ENCODE measurements at places on chromosomes 11 and 22.

DNA sequence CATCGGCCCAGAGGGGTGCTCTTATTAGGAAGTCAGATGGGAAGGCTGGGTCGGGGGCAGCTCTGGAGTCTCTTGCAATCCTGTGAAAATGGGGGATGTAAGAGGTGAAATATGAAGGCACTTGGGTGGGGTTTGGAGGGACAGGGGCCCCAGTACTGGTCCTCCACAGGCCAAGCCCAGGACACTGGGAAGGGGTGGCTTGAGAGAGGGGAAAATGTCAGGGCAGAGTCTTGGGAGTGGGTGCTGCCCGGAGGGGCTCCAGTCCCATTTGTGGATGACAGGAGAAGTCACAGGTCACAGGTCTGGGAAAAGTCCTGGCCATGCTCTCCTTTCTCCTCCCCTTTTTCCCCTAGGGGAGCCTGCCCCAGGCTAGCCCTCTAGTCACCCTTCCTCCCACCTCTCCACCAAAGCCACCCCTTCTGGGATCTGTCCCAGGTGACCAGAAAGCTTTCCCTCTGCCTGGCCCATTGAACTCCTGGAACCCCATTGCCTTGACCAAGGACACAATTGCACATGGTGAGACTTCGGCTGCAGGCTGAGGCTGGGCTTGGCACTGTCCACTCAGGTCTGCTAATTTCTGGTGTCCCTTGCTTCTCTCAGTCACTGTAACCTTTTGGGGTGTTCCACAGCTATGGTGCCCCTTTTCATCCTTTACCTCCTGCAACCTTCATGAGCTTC is 1465.0 kb downstream of the TBC1D22A start:
- DNase-seq: no peak

GRCh38 chr22:43706151-43706550 is 106.0 kb downstream of the EFCAB6 start:
- no peak for DNase-seq

DNA sequence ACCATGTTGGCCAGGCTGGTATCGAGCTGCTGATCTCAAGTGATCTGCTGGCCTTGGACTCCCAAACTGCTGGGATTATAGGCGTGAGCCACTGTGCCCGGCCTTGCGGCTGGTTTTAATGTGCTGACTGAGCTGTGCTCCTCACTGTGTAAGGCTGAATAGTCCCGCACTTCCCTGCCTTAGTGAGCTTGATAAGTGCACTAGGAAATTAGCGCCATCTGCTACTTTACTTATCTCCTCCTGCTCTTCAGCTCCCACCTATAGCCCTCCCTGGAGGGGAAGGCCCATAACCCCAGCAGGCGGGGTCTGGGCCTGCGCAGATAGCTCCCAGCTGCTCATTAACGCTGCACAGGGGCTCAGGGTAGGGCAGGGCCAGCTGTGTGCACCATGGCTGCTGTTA is 49.4 kb downstream of the CLMP start:
- no peak for DNase-seq

DNA sequence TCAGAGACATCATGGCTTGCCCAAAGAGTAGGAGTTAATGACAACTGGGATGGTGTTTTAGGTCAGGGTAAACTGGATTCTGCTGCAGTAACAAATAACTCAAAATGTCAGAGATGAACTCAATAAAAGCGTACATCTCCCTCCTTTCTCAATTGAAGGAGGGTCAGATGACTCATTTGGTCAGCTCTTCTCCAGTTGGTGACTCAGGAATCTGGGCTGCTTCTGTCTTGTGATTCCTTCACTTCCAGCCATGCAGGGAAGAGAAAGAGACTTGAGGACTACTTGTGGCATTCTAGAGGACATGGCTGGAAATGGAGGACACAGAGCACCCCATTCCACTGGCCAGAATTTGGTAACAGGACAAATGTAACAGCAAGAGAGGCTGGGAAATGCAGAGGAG is 3.2 kb upstream of the SYT13 start:
- no peak for DNase-seq

DNA sequence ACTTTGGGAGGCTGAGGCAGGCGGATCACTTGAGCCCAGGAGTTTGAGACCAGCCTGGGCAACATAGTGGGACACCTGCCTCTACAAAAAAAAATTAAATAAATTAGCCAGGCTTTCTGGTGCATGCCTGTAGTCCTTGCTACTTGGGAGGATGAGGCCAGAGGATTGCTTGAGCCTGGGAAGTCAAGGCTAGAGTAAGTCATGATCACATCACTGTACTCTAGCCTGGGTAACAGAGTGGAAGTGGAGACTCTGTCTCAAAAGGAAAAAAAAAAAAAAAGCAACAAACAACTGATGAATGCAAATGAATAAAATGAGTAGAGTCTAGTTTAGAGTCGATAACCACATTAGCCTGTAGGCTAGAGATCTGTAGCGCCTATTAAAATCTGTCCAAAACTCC is 3.9 kb upstream of the BCL2L13 start:
- no peak for DNase-seq

DNA sequence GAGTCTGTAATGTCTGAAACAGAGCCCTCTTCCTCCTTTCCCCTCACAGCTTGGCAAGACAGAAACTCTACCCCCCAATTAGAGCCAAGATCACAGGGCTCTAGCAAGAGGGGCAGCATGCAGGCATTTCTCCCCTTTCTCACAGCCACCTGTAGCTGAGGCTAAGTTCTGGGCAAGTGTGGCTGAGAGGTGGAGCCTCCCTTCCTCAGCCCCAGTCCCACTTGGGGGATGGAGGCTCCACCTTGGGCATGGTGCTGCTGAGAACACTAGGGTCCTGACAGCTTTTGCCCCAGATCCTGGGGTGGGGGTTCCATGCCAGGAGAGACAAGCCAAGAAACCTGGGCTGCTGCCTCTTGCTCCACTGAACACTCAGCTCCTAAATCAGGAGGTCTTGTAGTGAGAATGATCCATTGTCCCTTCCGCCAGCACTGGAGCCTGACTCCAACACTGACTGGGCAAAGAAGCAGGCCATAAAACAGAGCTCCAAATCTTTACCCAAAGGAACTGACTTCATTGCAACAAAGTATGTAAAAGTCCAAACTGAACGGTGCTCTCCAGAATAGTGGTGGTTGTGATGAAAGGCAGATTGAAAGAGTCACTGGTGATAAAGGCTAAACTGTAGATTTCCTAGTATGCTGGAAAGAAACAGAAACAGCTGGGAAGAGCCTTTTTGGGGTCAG is 25.6 kb downstream of the NARS2 start:
- DNase-seq: no peak

GRCh38 chr22:49262167-49262566 is 565.5 kb downstream of the BRD1 start:
- no peak for DNase-seq

DNA sequence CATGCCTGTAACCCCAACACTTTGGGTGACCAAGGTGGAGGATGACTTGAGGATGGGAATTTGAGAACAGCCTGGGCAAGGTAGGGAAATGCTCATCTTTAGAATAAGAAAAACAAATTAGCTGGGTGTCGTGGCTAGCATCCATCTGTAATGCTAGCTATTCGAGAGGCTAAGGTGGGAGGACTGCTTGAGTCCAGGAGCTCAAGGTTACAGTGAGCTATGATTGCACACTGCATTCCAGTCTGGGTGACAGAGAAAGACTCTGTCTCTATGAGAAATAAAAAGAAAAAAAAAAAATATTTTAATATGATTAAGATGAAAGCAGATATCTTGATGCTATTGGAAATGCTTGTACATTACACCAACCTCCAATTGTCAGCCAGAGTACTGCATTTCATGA is 28.6 kb upstream of the DDX10 start:
- no peak for DNase-seq

DNA sequence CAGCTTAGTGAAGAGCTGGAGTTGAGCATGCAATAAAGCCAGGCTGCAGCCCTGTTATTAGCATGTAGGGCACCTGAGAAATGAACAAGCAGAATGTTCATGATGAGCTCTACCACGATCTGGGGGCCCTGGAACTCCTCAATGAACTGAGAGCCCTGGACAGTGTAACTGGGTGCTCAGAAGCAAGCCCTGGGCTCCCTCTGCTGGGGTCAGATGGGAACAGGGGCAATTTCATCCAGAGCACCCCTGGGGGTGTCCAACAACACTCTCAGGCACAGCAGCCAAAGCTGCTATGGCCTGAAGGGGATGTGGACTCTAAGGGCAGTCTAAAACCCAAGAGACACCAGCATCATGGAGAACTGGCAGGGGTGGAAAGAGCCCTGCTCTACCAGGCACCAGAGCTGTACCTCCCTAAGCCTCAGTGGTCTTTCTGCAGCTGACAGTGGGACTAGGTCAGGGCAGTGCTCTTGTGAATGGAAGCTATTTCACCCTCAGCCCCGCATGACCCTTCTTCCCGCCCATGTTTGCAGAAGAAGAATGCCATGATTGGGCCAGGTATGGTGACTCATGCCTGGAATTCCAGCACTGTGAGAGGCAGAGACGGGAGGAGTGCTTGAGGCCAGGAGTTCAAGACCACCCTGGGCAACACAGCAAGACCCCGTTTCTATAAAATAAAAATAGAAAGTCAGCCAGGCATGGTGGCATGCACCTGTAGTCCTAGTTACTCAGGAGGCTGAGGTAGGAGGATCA is 28.9 kb downstream of the THOC5 start:
- no peak for DNase-seq

GRCh38 chr22:50251477-50252081 is 514 bp upstream of the HDAC10 start:
- no peak for DNase-seq

GRCh38 chr11:119088406-119088805 is 3.7 kb downstream of the HMBS start:
- DNase-seq: no peak
